ENCODE measurements at places on chromosomes 3 and 15.

DNA sequence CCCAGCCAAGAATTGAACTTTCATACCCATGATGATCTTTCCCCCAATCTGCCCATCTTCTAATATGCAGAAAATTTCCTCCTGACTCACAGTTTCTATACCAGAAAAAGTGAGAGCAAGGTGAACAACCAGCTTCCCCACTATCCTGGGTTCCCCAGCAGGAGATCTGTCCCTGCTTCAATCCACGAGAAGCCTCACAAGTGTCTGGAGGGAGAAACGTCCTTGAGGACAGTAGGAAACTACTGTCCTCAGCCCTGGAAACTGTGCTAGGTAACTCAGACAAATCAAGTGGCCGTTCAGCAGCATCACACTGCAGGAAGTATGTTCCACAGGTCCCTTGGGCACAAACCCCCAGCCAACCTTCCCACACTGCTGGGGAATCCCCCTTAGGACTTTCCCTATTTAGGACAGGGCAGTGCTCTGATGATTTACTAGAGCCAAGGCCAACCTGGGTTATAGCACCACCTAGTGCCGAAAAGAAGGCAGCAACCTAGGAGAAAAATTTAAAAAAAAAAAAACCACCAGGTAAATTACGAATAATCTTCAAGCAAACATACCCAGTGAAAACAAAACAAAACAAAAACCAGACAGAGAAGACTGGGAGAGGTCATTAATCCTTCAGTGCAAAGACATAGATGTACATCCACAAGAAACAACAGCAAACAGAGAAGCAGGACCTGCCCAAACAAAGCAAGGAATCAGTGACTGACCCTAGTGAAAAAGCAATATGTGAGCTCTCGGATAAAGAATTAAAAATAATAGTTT, 36.0 kb downstream of the MORC1 start:
- peak; percentile 32 for DNase-seq

DNA sequence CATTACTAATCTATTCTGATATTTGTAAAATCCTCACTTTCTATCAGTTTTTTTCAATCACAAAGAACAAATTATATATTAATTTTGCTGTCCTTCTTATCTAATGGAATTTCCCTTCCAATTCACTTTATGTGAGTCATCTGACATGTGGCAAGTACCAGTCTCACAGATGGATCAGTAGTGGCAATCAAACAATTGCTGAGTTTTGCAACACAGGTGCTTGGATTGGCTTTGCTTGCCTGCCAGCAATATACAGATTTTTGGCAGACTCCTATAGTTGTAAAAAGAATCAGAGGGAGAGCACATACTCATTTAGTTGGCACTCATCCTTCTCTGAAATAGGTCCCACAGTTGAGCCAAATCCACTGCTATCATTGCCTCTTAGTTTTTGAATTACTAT, 83.7 kb downstream of the BCHE start:
- DNase-seq: no peak

- no peak for DNase-seq
Measured at GRCh38 chr3:180693656-180694055, 14.4 kb upstream of the CCDC39 start.

DNA sequence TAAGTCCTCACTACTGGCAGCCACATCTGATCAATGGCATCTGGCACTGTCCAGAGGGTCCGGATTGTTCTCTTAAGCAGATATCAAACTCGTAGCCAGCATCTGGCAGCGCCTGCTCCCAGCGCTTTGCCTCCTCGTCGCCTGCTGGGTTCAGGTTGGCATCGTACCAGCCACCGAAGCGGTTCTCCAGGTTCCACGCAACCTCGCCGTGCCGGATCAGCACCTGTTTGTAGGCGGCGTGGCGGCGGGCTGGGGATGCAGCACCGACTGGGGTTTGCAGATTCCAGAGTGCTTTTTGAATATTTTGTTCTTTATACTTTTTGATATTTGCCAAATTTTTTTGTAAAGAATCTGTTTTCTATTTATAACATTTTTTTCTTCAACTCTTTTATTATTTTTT, 111.6 kb downstream of the NR2F2 start:
- no peak for DNase-seq

DNA sequence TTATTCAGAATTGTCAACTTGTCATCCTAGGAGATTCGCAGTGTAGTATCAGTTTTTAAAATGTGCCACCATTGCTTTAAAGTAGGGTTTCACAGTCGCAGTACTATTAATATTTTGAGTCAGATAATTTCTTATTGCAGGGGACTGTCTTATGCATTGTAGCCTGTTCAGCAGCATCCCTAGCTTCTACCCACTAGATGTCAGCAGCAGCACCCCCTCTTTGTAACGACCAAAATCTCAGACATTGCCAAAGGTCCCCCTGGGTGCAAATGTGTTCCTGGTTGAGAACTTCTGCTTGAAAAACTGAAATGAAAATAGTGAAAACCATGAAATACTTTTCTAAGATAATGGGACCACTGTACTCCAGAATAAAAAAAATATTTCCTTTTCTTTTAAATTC, 474.8 kb downstream of the CNTN3 start:
- DNase-seq: no peak

DNA sequence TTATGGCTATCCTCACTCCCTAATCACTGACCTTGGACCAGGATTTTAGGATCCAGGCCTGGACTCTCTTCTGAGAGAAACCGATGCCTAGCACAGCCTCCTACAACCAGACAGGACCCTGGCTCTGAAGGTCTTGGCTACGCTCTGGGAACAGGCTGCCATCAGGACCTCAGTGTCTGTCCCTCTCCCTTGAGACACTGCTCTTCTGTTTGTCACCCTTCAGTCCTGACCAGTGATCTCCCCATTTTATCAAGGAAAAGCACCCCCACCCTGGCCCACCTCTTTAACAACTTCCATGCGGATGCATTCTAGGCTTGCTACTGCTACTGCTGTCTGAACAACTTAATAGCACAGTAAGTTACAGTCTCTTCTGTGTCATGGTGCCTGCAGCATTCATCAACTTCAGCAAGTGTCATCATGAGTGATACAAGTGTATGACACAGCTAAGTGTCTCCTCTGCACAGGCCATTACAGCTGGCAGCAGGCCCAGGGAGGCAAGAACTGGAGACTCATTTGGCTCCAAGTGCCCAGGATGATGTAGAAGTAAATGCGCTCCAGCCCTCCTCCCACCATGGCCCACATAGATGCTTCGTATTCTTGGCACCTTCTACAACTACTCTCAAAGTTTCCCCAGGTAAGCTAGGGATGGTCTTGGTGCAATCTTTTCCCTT, 302.4 kb downstream of the EPHB1 start:
- no peak for DNase-seq

GRCh38 chr3:181952929-181953328, 241.2 kb downstream of the SOX2 start:
- DNase-seq: no peak

GRCh38 chr3:53016236-53016635, 29.6 kb downstream of the SFMBT1 start:
- peak; percentile 33 for DNase-seq

DNA sequence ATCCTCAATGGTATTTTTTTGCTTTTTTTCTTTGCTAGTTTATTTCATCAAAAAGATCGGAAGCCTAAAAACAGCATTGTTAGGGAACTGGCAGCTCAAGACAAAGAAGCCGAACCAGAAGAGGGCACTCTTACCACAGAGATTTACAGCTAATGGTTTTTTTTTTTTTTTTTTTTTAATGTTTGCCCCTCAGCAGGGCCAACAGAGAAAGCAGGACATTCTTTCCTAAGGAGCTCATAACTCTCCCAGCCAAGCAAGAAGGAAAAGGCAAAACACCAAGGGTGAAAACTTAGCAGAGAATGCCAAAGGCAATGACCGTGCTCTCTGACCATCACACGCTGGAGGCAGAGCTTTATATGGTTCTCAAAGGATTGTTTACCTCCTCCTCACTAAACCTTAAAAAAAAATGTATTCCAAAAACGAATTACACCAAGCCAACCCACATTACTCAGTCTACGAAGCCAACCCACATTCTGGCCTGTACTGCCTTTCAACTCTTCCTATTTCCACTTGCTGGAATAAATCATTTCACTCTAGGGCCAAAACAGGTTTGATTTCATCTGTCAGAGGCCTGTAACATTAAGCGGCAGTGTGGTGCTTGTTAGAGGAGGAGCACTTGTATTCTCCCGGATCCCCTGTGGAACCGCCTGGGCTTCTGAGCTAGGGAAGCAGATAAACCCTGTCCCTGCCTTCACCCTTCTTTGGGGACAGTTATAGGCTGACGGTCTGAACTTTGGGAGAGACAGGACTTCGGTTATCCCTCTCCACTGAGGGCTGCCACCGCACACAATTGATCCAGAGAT, 35.6 kb upstream of the GYG1 start:
- peak; percentile 94 for DNase-seq

GRCh38 chr15:37045859-37046740, 54.2 kb downstream of the MEIS2 start:
- DNase-seq: no peak

DNA sequence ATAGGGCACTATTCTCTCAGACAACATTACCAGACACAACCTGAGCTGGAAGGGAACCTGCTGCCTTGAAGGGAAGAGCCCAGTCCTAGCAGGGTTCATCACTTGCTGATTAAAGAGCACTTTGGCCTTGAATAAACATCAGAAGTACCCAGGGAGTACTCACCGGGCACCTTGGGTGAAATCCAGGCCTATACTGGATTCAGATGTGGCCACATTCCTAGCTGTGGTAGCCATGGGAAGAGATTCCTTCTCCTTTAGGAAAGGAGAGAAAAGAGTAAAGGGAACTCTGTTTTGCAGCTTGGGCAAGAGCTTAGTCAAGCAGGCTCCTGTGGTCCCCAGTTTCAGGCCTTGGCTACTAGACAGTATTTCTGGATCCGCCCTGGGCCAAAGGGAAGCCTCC, 195.0 kb downstream of the SPATA16 start:
- no peak for DNase-seq

Measured in fibroblast of skin of back (primary cell).